ENCODE measurements at places on chromosomes 3 and 15.

- DNase-seq, result no peak
Observed at GRCh38 chr3:69890084-69890483, 109.4 kb upstream of the SAMMSON start.

DNA sequence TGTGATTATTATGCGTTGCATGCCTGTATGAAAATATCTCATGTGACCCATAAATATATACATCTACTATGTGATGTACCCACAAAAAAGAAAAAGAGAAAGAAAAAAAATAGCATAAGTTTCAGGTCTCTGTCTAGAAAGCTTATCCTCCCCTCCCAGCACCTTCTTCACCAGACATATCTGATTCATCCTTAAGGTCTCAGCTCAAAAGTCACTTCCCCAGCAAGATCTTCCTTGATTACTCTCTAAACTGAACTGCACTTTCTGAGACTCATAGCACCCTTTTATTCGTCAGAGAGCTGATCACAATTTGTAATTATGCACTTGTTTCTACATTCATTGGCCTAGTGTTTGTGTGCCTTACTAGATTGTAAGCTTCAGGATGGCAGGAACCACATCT is 11.1 kb upstream of the PTPN9 start:
- no peak for DNase-seq

DNA sequence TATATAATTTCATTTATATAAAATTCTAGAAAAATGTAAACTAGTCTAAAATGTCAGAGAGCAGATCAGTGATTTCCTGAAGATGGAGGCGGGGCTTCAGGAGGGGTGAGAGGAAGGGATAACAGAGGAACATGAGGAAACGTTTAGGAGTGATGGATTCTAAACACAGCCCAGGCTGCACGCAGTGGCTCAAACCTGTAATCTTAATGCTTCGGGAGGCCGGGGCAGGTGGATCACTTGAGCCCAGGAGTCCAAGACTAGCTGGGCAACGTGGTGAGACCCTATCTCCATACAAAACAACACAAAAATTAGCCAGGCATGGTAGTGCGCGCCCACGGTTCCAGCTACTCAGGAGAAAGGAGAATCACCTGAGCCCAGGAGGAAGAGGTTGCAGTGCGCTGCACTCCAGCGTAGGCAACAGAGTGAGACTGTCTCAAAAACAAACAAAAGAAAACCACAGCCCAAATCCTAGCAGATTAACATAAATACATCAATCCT is 18.0 kb upstream of the IQCF1 start:
- DNase-seq, result no peak

GRCh38 chr3:16741890-16742289 is 136.7 kb upstream of the DAZL start:
- DNase-seq, result no peak

- DNase-seq, result no peak
Observed at GRCh38 chr3:139518926-139519842, 20.4 kb downstream of the RBP1 start.

DNA sequence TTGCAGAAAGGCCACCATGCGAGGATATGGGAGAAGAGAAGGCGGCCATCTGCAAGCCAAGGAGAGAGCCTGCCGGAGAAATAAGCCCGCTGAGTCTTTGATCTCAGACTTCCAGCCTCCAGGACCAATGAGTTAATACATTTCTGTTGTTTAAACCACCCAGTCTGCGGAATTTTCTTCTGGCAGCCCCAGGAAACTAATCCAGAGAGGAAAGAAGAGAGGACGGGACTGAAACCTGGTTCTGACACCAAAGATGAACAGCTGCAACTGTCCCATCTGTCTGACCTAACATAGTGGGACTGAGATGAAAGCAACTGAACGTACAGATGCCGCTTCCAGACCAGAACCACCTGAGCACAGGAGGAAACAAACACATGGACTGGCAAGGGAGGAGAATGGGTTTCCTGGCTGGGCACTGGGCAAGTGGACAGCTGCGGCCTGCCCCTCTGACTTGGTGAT is 32.3 kb downstream of the VGLL4 start:
- DNase-seq, result no peak

- no peak for DNase-seq
Observed at GRCh38 chr3:55725681-55726500, 238.8 kb upstream of the WNT5A start.

GRCh38 chr3:99023590-99024192 is 122.2 kb upstream of the DCBLD2 start:
- DNase-seq, result peak; percentile 34

DNA sequence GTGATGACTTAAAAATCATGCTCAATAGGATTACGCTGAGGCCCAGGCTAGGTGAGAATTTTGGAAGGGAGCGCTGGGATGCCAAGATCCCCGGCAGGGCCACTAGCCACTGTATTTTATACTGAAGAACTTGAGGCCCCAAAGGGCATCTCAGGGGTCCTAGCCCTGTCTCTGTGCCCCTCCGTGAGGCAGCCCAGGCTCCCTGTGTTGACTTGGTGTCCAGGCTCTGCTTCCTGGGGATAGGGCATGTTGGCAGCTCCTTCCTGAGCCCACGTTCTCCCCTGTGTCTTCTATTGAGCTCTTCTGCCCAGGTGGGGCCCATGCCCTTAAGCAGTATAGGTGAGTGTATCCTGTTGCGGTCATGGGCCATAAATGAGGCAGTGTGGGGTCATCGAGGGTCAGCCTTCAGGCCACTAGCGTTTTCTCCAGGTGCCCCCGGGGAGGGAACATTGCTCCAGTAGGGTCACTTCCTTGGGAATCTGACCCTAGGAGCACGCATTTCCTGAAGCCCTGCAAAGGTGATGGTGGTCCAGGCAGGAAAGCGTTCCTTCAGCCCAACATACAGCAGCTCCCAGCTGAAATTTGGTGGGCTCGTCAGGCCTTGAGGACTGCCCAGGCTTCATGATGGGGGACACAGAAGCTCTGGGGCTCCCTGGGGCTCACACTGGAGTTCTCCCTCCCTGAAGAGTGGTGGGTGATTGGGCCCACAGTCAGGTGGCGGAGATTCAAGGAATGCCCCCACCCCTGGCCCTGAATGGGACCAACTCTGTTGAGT is 189.4 kb downstream of the UBE3A start:
- DNase-seq, result no peak

- no peak for DNase-seq
Observed at GRCh38 chr15:100597862-100598261, 4.1 kb downstream of the LINS1 start.

DNA sequence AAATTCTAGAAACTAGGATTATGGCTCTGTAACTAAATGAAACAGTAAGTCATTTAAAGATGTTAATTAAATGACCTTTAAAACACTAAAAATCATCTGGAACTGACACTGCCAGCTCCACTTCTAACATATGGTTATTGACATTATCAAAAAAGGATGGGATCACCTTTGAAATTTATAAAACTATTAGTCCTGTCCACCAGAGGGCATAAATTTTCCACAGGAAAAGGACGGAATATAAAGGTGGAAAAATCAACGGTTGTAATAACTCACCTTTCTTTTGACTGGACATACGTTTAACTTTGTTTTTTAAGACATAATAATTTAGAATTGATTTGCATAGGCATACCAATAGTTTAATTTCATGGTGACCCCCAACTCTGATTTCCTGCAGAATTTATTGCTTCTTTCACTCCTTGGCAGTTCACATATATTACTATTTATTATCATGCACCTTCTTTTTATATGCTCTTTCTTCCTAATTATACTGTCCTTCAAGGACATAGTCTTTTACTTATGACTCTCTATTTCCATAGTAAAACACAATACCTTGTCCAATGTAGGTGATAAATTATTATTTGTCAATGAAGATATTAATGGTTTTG is 345.7 kb downstream of the CADM2 start:
- peak; percentile 1 for DNase-seq
